ENCODE measurements at places on chromosomes 7 and 10.

GRCh38 chr7:5231811-5232484, 41.9 kb downstream of the WIPI2 start:
- no peak for DNase-seq

GRCh38 chr7:117127585-117128168, 174.4 kb downstream of the ST7 start:
- DNase-seq = no peak

- no peak for DNase-seq
Measured at GRCh38 chr7:105617280-105618015, 36.2 kb upstream of the EFCAB10 start.

DNA sequence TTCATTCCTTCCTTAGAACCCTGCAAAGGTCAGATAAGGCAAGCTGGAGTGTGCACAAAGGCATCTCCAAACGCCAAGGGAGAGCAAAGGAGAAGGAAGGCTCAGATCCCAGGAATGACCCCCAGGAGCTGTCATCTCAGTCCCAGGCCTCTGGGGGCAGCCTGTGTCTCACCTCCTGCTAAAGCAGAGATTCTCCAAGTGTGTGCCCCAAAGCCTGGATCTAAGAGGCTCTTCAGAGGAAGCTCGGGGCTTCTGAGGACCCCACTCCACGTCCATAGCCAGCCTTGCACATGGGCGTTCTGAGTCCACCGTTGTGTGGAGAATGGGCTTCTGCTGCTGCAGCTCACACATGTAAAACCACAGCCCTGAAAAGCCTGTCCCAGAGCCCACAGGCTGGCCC, 5.1 kb upstream of the GRID1 start:
- DNase-seq = no peak

DNA sequence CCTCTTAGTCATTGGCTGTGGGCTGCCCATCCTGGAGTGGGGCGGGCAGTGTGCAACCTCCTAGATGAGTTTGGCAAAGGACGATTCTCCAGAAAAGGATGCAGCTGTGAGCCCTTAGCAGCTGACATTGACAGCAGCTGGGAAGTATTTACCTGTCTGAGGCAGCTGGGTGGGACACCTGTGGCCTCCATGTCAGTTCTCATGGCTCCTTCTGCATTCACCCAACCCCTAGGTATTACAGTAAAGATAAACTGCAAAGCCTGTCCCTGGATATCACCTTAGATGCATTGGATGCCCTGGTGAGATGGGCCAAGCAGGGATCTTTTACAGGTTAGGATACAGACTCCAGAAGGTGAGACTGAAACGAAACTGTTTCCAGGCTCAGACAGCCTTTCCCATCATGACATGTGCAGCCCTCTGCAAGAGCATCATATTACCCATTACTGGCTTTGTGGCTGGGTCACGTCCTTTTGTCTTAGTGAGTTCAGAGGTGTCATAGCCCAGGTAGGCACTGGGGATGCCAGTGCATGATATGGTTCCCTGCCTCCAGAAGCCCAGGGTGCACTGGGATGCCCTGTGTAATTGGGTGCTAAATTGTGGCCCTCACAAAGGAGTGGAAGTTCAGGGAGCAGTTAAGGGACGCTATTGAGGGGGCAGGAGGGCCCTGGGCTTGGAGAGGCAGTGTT, 28.9 kb downstream of the MINDY4 start:
- DNase-seq = no peak

GRCh38 chr7:17153536-17153935, 144.9 kb upstream of the AHR start:
- DNase-seq = no peak

DNA sequence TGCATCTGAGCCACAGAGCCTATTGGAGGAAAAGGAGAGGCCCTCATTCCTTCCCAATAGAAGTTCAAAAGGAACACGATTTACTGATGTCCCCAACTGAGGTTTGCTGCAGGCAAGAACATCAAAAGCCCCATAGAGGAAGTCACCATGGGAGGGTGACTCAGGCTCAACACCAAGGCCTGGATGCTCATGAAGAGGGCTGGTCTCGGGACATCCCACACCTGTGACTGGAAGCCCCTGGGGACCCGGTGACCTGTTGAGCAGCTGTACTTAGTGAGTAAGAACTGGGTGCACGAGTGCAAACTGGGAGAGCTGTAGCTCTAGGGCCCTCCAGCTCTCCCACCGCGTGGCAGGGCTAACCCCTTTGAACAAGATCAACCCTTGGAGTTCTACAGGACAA, 38.0 kb downstream of the CYTH3 start:
- no peak for DNase-seq

- DNase-seq = no peak
Measured at GRCh38 chr7:133570321-133570720, 317.4 kb downstream of the EXOC4 start.

GRCh38 chr7:7709291-7709690, 9.1 kb downstream of the RPA3 start:
- DNase-seq = no peak

DNA sequence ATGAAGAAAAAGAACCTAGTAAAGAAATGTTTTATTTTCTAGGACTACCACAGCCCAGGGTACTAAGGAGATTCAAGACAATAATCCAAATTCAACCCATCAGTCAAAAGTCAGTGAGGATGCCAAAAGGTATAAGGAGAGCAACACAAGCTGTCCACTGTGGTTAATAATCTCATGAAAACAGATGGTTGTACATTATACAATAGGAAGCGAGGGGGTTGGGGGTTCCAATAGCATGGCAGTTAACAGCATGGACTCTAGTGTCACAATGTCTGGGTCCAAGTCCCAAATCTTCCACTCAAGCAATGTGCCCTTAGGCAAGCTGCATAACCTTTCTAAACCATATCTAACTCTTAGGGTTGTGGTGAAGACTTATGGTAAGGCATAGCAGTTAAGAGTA, 35.1 kb downstream of the BRAF start:
- no peak for DNase-seq

GRCh38 chr10:81918766-81919165, 43.8 kb downstream of the NRG3 start:
- DNase-seq = no peak

DNA sequence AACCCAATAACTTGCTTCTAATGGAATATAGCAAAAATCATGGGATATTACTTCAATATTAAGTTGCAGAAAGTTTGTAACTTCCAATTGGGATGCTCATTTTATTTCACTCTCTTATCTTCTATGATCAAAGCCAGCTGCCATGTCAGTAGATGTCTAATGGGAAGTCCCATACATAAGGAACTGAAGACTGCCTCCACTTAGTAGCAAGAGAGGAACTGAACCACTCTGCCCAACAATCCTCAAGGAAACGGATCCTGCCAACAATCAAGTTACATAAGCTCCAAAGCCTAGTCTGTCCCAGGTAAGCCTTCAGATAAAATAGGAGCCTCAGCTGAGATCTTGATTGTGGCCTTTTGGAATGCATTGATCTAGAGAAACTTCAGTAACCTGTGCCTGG, 431.5 kb upstream of the PCDH15 start:
- DNase-seq = no peak

GRCh38 chr7:73682745-73683055, 553 bp downstream of the DNAJC30 start:
- DNase-seq = no peak

GRCh38 chr10:34049887-34050286, 715.4 kb upstream of the NRP1 start:
- no peak for DNase-seq

DNA sequence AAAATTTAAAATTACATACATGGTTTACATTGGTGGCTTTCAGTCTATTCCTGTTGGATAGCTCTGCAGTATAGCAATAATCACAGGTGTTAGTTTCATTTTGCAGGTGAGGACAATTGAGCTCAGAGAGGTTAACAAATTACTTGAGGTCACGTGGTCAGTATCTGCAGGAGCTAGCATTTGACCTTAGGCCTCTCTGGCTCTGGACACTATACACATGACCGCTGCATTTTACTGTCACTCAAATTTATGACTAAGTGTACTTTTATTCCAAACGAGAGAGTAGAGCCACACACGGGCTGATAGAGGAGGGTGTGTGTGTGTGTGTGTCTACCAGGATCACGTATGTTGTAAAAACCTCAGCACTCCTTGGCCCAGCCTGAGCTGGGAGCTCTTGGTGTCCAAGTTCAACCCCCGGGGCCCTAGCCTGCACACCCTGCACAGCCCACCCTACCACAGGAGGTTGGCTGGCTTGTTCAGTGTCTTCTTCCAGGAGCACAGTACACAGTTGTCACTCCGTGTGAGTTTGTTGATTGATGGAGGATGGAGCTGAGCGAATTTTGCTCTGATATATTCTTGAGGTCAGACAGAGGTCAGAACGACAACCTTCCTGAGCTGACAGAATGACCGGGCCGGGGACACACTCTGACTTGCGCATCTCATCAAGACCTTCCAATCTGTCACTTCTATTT, 272.7 kb downstream of the GFRA1 start:
- DNase-seq = no peak

DNA sequence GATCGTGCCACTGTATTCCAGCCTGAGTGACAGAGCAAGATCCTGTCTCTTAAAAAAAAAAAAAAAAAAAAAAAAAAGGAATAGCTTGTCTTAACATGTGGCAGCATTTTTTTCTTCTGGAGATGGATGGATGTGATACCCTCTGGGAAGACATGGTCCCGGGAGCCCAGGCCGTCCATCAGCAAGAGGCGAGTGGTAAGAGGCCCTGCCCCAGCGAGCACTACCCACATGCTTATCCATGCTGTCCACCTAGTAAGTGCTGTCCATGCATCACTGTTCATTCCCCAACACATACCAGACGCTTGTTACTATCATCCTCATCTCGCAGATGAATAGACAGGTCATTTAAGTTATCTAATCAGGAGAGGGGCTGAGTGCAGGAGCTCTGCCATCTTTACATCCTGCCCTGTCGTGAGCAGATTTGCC, 12.9 kb downstream of the ATP6V1F start:
- no peak for DNase-seq

- DNase-seq = no peak
Measured at GRCh38 chr7:152015600-152015999, 9.9 kb upstream of the GALNT11 start.

DNA sequence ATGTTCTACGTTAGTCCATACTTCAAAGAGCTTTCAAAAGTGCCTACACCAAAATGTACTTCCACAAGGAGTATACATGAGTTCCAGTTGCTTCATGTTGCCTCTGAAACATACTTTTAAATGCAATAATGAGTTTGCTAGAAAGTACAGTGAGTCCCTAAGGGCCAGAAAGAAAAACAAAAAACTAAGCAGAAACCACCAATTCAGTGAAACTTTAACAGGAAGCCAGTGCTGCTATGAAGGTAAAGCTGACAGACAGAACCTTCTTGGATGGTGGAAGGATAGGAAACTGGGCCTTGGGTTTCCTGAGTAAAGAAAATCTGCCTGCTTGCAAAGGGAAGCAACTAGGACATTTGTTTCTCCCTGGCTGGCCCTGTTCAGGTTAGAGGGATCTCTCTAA, 104.2 kb downstream of the CTTNBP2 start:
- no peak for DNase-seq

GRCh38 chr10:47087667-47088066, 176.4 kb downstream of the PTPN20 start:
- DNase-seq = no peak

GRCh38 chr7:2720024-2720423, 32.0 kb downstream of the AMZ1 start:
- no peak for DNase-seq

DNA sequence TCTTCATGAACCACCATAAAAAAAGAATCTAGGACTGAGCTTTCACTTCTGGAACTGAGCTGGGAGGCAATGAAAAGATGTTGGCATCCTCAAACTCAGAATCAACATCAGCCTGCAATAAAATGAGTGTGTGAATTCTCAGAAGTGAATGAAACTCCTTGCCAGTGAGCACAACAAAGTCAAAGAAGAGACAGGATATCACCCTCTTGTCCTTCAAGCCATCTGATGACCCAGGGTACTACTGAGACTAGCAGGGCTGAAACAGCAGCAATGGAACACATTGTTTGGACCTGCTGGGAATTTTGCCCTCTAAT, 13.0 kb downstream of the SLC25A13 start:
- DNase-seq = no peak

- DNase-seq = peak; percentile 61
Measured at GRCh38 chr10:29804025-29804852, 169.5 kb upstream of the SVIL start.

- DNase-seq = no peak
Measured at GRCh38 chr7:35695473-35695850, 527 bp upstream of the HERPUD2 start.

DNA sequence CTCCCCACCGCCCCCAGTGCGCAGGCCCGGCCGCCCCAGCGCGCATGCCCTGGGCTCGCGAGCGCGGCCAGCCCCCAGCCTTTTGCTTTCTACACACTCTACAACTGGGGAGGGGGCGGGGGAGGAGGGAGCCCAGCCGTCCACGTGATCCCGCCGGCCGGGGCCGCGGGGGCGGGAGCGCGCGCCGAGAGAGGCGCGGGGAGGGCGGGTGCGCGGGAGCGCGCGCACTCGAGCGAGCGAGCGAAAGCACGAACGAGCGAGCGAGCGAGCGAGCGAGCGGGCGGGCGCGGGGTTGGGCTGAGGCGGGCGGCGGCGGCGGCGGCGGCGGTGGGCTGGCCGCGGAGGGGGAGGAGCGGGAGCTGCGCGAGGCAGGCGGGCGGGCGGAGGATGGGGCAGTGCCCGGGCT, at the start of gene AUTS2:
Gene AUTS2, plus strand, starts transcription at position 395 of the 406 bp plus-strand sequence. CDS start 1,179 bp downstream, outside the sequence.
- DNase-seq = no peak

- no peak for DNase-seq
Measured at GRCh38 chr7:99010281-99010680, 131.9 kb downstream of the TRRAP start.

DNA sequence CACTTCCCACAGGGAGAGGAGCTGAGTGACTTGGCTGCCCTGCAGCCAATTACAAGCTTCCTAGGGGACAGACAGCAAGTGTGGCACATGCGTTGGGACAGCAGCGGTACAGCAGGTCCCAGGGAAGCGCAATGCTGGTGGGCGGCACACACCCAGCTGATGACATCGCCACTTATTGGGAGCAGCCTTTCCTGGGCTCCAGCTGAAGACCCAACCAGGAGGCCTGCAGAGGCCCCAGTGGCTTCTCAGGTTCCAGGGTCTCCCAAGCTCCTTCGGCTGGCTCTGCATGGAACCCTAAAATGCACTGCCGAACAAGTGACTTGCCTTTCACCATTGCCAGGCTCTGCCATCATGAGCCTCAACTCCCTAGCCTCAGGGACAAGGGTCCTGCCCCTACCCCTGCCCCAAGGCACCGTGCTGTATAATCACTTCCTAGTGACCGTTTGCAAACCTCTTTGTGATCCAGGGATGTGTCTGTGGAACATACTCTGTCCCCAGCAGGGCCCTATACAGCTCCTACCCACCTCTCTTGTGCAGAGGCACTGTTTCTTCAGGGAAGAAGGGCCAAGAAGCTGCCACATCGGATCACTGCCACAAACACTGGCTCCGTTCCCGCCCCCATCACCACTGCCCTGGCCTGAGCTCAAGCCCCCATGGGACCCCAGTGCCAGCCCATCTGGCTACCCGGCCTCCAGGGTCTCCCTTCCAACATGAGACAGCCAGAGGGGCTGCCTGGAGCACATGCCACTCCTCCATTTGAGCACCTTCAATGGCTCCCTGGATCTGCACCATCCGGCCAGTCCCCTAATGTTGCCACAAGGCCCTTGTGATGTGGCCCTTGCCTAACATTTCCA, 19.3 kb upstream of the SLIT1 start:
- DNase-seq = no peak
